ENCODE measurements at places on chromosomes 16 and 17.
A peak's percentile ranks its signal among the peaks of the same experiment; 100 is the strongest.

DNA sequence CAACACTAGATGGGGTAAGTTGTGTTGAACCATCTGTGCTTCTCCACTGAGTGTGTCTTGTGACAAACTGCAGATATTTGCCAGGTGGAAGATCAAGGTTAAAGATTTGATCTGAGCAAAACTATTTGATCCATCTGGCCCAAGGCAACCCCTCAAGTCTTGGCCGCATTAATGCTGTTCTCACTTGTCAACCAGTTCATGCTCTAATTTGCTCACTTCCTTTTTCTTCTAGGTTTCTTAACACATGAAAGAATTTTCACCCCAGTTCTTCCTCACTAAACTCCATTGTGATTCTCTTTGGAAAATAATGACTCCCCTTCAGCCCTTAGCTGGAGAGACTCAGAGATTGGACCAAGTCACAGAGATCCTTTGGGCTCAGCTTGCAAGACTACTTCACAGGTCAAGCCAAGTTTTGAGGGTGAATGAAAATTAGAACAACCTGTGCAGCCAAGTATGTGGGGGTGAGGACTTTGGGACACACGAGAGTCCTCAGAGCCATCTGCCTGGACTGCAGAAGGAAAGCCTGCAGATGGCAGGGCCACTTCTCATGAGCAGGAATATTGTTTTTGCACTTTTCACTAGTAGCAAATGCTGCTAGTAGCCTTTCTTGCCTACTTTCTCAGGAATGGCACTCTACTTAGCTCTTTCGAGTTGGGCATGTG is 166.5 kb downstream of the AXIN2 start:
- DNase-seq: no peak

DNA sequence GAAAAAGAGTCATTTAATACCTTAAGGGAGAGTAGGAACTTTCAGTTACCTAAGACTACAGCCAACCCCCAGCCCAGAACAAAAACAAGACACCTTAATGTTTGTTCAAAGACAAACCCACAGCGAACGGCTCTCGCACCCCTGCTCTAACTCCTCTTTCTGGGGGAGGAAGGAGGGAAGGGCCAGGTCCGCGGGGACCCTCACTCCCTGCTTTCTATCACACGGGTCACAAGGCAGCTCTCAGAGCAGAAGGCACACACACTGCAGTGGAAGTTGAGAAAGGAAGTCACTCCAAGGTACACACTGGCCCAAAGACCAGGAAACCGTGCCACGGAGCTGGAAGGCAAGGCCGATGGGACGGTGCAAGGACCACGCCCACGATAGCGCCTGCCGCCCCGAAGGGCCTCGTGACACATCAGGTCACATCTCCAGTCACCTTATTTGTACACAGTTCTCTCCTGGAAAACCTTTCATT is 10.0 kb downstream of the LITAFD start:
- no peak for DNase-seq

GRCh38 chr17:8700546-8700945 is 44.1 kb downstream of the CCDC42 start:
- no peak for DNase-seq

GRCh38 chr16:68978303-68978954 is 127.0 kb upstream of the HAS3 start:
- DNase-seq: no peak

GRCh38 chr16:78813661-78814311 is 714.3 kb downstream of the WWOX start:
- DNase-seq: no peak

GRCh38 chr16:31036691-31037090 is 3.3 kb downstream of the STX4 start:
- DNase-seq: no peak

- DNase-seq: no peak
Measured at GRCh38 chr17:73690676-73691075, 46.4 kb upstream of the SDK2 start.

- peak; percentile 60 for DNase-seq
Measured at GRCh38 chr17:81909966-81910839, 996 bp downstream of the PCYT2 start.

DNA sequence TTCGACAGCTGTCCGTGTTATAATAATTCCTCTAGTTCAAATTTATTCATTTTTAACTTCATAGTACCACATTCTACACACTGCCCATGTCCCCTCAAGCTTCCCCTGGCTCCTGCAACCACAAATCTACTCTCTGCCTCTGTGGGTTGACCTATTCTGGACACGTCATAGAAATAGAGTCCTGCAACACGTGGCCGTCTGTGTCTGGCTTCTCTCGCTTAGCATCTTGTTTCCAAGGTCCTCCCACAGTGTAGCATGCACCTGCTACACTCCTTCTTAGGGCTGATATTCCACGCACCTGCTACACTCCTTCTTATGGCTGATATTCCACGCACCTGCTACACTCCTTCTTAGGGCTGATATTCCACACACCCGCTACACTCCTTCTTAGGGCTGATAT is 16.5 kb downstream of the SCGB1C2 start:
- DNase-seq: no peak

GRCh38 chr17:49351572-49352140 is 10.4 kb downstream of the ZNF652 start:
- DNase-seq: no peak

GRCh38 chr17:59093702-59094231 is 12.9 kb downstream of the TRIM37 start:
- DNase-seq: no peak

GRCh38 chr17:40542558-40543411 is 22.5 kb downstream of the CCR7 start:
- DNase-seq: no peak

All from T47D (cell line).